ENCODE measurements at places on chromosomes 7 and 10. TPM values are rescaled to one million over a fixed set of nuclear protein-coding genes. Genes with fewer than 3 reads are reported as not detected.

Gene ADCY1
- not detected for total RNA-seq

Gene OR2A12
- not detected for total RNA-seq

Gene AVPI1
- total RNA-seq: 8.6 TPM

Gene TDRD1
- not detected for total RNA-seq

Gene CALHM2
- total RNA-seq: not detected

Gene NPC1L1
- not detected for total RNA-seq

Gene HOXA1
- 5.8 TPM for total RNA-seq
